NCI-H460 (cell line): ENCODE measurements at places on chromosomes 5 and 9.

GRCh38 chr9:121700832-121701419, 49.5 kb downstream of the DAB2IP start:
- DNase-seq = no peak

DNA sequence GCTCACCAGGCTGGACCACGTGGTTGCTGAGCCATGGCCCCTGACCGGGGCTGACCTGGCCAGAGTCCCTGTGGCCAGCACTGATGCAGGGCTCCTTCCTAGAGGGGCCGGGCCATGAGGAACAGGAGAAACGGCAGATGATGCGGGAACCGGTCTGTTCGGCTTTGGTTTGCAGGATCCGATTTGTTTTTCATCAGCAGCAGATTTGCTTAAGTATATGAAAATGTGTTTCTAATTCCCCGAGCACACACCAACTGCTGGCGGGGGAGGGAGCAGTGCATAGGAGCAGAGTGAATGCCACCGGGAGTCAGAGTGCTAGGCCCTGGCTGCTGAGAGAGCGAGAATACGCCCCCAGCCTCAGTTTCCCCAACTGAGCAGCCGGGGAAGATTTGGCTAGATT, 13.6 kb downstream of the NTNG2 start:
- no peak for DNase-seq

DNA sequence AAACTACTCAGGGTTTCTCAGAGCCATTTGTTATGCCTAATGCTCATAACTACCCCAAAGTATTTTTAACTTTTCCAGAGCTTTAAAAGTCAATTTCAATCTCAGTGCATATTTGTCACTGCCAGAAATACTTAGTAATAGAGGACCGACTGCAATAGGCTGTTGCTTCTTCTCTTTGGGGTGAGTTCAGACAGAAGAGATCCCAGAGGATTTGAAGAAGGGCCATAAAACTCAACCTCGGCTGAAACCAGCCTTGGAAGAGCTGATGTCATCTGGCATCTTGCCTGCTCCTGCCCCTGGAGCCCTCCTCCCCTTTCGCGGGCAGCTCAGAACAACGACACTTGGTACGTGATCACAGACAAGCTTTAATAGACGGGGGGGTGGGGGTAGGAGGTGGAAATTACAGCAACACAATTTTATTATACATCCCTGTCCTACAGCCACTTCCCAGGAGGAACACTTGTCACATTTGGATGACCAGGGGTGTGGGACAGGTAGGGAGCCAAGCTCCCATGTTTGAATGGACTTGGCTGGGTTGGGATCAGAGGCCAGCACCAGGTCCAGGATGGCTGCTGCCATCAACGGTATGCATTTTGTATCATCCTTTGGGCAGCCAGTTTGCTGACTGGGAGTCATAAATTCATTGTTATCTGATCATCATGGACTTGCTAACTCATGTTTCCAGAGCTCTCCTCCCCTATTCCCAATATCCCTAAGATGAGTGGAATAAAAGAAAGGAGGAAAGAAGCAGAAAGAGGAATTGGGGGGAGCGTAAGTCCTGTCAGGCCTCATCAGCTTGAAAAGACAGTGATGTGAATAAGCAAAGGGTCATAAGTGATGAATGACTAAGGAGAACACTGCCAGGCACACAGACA, 186.6 kb upstream of the PANK3 start:
- DNase-seq = no peak

DNA sequence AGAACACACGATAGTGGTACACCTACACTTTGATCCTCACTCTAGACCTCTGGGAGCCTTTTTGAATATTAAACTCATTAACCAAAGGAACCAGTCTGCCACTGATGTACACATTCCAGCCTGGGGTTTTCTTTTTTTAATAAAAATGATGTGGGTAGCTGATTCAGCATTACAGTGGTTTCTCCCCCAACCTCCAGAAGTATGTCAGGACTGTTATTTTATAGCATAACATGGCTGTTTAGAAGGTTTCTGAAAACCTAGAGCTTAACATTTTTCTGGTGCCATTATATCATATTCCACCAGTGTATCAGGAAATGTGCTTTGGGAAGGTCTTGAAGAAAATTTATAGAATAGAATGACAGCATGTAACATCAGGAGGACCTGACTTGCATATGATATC, 540.9 kb upstream of the WWC1 start:
- DNase-seq = no peak

- no peak for DNase-seq
Measured at GRCh38 chr5:151758141-151758429, 346 bp downstream of the ATOX1 start.

DNA sequence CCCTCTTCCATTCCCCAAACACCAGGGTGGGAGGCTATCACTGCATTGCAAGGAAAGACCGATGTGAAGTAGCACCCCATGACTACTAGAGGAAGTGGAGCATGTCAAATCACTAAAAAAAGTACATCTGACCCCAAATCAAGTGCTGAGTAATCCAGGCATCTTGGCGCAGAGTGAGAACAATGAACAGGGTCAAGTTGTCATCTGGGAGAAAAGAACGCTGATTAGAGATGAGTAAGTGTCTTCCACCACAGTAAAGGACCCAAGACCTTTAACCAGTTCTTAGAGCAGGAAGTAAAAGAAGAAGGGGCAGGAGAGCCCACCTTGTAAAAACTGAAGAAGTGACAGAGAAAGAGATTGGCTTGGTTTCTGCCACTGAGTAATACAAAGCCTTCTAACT, 75.0 kb upstream of the RAD23B start:
- DNase-seq = no peak

GRCh38 chr5:74028406-74028805, 402.4 kb downstream of the ARHGEF28 start:
- DNase-seq = no peak

DNA sequence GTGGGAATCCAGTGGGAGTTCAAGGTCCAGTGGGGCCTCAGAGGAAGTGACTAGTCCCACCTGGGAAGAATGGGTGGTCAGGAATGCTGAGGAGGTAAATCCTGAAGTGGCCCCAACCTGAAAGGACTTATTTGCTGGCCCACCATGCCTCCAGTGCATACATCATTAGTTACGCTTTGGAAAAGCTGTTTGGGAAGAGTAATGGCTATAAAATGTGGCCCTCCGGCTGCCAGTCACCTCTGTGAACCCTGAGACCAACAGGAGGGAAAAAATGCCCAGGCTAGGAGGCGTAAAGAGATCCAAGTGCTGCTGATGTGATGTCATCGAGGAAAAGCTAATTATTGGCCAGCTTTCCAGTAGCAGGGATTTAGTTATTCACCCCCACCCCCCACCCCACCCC, 2.7 kb upstream of the SLC26A2 start:
- DNase-seq = no peak

DNA sequence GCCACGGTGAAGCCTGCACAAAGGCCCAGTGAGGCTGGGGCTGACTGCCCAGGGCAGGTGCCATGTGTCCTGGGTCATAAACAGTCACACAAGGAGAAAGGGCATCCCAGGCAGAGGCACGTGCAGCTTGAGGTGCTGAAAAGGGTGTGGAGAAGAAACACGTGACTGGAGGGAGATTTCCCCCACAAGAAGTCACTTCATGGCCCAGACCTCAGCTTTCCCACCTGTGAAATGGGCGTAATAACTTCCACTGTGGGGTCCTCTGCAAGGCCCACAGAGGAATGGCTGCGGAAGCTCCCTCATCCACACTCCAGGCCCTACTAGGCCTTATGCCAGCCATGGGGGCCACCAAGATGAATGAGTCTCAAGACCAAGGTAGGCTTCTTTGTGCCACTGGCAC, 20.1 kb upstream of the CPLX2 start:
- DNase-seq = no peak

GRCh38 chr5:172931001-172931536, 28.2 kb upstream of the RPL26L1 start:
- DNase-seq = peak; percentile 90

- DNase-seq = no peak
Measured at GRCh38 chr9:29822458-29822857, 2249.2 kb upstream of the C9orf72 start.

- no peak for DNase-seq
Measured at GRCh38 chr5:17105744-17106418, 111.5 kb upstream of the BASP1 start.
